ENCODE measurements at places on chromosomes 11 and 22.
A peak's percentile ranks its signal among the peaks of the same experiment; 100 is the strongest.

- peak; percentile 18 for DNase-seq
These were observed 67.2 kb upstream of the BMAL1 start for GRCh38 chr11:13210424-13210823.

DNA sequence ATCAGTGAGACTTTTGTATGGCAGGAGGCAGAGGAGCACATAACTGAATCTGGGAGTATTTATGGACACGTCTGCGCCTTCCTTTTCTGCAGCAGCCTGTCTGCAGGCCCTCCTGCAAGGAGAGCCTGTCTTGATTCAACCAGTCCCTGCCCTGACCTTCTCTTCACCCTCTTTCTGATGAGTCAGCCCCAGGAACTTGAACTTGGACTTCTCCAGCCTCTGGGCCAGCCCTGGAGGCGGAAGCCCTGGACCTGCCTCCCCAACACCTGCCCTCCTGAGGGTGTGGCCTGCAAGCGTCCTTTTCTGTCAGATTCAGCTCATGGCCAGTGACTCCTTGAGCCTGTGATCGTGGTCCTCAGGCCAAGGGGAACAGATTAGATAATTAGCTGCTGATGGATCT lies 20.0 kb downstream of the DAGLA start:
- DNase-seq = no peak

- no peak for DNase-seq
These were observed 13.0 kb downstream of the MUC5B start for GRCh38 chr11:1235901-1236315.

DNA sequence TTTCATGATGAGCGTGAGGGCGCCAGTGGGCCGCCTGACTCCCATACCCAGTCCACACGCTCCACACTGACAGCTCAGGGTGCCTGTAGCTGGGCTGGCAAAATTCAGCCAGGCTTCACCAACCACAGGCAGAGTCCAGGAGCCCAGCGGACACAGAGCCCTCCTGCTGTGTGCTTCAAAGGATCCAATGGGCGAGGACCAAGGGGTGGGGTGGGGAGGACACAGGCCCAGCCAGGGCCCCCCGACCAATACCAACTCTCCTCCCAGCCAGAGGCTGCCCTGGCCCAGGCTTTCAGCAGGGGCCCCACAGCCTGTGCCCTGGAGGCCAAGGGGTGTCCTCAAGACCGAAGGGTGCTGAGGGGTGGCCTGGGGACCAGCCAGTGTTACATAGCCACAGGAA lies 336.1 kb downstream of the CTTN start:
- DNase-seq = no peak

DNA sequence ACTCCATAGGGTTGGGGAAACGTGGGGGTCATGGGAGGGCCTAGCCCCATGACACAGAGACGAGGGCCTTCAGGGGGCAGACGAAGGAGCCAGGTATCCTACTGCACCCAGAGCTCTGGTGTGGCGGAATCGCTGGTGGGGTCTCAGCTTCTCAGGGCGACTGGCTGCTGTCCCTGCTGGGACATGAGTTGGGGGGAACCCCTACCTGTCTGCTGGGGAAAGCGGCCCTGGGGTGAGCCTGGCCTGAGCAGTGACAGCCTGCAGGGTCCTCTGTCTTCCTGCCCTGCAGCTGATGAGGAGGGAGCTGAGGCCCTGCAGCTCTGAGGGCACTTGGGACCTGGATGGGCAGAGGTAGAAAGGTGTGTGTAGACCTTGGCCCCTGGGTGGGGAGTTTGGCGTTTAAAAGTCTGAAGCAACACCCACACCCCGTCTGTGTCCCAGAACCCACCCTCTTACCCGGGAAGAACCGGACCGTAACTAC lies 33.6 kb upstream of the GRAMD4 start:
- DNase-seq = no peak

DNA sequence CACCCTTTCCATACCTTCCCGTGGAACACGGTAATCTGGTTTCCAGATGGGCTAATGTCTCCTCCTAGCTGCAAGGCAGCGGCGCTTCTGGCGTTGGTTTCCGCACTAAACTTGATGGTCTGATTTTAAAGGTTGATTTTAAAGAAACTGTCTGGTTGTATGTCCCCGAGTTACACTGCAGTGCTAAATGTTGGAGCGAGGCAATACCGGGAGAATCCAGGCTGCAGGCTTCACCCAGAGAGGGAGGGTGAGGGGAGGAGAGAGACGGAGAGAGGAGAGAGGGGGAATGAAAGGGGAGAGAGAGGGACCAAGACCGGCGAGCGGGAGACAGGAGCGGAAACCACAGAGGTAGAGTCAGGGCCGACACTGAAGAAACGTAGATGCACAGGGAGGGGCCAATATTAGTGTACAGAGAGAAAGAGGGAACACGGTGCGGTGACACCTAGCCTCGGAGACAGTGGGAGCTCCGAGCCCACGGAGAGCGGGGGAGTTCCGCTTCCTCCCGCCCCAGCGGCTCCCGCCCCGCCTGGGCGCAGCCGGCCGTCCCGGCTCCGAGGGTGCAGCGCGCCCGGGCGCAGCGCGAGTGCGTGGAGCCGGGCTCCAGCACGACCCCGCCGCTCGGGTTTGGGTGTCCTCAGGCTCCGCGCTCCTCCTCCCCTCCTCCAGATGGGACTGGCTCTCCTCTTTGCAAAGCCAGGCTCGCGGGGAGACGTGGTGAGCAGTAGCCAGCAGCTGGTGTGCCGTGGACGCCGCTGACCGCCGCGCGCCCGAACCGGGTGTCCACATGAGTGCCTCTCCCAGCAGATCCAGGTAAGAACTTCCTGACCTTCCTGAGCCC lies 71.9 kb upstream of the GRAMD1B start:
- peak; percentile 20 for DNase-seq

GRCh38 chr11:19777377-19778102 lies 64.9 kb downstream of the NAV2 start:
- peak; percentile 2 for DNase-seq

DNA sequence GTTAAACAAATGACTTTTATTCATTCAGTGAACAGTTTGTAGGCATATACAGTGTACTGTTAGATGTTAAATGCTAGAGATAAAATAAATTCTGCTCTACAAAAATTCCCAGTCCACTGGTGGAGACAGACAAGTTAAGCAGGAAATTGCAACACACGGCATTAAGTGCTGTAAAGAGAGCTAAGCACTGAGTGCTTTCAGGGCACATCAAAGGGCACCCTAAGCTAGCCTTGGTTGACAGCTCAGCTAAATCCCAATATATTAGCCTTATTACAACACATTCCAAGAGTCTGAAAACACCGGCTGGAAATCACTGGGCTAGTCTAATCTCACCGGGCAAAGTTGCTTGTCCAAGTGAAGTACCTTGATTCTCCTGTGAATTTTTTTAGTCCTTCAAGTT lies 55.1 kb downstream of the NOX4 start:
- no peak for DNase-seq

DNA sequence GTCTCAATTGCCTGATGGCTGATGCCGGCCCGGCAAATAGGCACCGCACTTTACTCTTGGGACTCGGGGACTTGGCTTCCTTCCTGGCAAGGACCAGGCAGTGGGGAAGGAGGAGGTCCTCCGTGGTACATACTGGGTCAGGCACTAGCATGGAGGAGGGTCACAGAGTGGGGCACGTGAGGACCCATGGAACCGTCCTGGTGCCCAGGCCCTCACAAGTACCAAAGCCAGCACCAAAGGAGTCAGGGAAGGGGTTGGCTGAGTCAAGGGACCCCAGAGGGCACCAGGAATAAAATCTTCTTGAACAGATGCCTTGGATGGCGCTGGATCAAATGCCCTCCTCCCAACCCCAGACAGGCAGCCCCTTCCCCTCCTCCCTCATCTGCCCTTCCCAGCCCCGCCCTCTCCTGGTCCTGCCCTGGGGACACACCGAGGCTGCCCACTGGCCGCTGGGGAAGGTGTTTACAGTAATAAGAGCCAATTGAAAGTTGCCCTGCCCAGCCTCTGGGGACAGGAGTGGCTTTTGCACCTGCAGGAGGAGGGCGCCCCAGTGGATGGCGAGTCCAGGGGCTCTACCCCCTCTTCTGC lies 5.6 kb upstream of the CARNS1 start:
- no peak for DNase-seq

GRCh38 chr11:94330789-94331188 lies 26.4 kb downstream of the IZUMO1R start:
- no peak for DNase-seq

- no peak for DNase-seq
These were observed 5.7 kb downstream of the LRRC10B start for GRCh38 chr11:61514050-61514917.

- DNase-seq = no peak
These were observed 1.5 kb upstream of the SIK3 start for GRCh38 chr11:117099696-117100095.

GRCh38 chr11:117824571-117825537 lies at the start of gene FXYD2:
FXYD2 (minus strand) TSS chr11:117824744; CDS start chr11:117824678, 66 bp downstream.
- DNase-seq = no peak

GRCh38 chr22:24330636-24331035 lies 60.0 kb downstream of the SPECC1L start:
- no peak for DNase-seq

DNA sequence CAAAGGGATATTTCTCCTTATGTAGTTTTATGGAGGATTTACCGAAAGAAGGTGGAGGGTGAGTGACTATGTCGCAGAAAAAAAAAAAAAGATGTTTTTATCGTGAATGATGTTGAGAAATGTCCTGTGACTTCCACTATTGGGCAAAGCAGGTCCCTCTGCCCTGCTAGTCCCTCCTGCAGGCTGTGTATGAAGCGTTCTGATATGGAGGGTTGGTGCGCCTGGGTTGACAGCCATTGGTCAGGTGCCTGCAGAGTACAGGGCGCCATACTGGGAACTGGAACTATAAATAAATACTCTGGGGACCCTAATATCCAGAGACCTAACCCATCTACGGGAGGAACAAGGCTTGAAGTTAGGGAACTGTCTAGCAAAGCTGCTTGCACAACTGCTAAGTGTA lies 1.5 kb downstream of the IL17RA start:
- DNase-seq = peak; percentile 27

GRCh38 chr11:87281496-87281895 lies 243.8 kb downstream of the TMEM135 start:
- no peak for DNase-seq

DNA sequence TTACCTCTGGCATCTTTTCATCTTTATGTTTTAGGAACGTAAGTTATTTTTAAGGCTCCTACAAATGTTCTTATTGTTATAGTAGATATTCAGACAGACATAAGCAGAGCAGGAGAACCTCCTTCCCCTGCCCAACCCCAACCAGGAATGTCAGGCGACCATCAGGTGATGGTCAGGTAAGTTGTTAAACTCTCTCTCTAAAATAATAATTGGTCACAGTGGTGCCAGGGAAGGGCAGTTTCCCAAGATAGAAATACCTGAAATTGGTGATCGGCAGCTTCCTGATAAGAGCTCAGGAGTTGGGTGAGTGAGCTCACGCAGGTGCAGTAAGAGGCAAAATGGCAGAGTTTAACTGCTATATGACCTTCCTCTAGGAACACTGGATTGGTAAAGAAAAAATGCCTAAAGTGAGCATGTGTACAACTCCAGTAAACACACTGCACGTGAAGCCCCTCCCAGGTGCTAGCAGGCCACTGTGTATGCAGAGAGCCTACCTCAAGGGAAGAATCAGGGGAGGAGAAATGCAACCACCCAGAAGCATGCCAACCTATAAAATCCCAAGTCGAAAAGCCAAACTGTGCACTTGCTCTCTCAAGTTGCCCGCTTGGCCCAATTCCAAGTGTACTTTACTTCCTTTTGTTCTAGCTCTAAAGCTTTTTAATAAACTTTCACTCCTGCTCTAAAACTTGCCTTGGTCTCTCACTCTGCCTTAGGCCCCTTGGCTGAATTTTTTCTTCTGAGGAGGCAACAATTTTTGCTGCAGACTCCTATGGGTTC lies 273.9 kb downstream of the SBF2 start:
- no peak for DNase-seq

DNA sequence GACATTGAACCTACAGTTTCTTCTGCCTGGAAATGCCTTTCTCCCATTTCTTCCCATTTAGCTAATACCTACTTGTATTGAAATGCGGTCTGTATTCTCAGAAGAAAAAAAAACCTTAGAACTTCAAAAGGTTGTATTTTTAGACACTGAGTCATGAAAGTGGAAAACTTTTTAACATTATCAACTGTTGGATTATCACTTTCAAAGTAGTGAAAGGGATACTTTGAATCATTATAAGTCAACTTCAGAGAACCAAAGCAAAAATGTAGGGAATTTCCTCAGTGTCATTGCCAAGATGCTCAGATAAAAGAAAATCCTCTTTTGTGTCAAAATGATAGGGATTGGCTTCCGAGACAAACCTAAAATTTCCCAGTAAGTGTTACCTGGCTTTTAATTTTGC lies 6.6 kb downstream of the HOATZ start:
- no peak for DNase-seq

DNA sequence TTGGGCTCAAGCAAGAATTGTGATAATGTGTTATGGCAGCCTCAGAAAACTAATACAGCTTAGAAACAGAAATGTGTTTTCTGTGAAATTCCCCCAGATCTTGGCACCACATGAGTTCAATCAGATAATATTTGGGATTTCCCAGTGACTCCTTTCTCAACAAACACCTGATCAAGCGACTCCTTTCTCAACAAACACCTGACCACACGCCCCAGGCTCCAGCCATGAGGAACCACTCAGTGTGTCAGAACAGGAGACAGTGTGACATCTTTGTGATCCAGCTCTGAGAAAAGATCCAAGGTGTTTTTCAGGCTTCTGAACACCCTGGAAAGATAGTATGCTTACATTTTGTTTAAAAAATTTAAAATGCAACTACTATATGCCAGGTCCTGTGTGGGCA lies 1.9 kb upstream of the UVRAG start:
- DNase-seq = no peak

DNA sequence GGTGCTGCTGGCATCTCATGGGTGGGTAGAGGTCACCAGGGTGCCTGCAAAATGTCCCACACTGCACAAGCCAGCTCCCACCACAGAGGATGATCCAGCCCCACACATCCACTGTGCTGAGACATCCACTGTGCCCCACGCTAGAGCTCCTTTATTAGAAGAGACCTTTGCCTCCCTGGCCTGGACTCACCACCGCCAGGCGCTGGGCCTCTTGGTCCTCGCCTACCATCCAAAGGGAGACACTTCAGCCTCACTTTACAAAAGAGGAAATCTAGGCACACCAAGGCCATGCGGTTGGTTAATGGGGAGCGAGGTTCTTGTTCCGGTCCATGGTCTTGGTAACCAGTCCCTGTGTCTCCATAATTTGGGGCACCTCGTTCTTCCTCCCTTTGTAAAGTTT lies 3.4 kb upstream of the ANO1 start:
- no peak for DNase-seq

DNA sequence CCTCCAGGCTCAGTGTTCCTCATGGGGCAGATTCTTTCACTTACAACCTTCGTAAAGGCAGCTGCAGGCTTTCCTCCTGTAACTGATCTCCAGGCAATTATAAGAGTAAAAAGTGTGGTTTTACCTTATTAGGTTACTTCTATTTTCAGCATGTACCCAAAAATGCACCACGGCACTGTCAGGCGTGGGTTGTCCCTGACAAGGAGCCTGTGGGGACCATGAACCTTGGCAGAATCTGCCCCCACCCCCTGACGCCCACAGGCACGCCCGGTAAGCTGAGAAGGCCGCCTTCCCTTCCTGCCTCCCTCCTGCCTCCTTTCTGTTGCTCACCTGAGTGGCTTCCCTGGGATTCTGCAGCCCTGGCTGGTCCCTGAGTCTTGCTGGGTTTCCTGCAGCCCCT lies 1383.3 kb downstream of the TBC1D22A start:
- no peak for DNase-seq

Measured in stimulated activated CD4-positive, alpha-beta T cell treated with anti-CD3 and anti-CD28 coated beads, Interleukin-4, amount 100 ng/mL, for 1 hour (primary cell).